ENCODE measurements at places on chromosomes 12 and 14.

DNA sequence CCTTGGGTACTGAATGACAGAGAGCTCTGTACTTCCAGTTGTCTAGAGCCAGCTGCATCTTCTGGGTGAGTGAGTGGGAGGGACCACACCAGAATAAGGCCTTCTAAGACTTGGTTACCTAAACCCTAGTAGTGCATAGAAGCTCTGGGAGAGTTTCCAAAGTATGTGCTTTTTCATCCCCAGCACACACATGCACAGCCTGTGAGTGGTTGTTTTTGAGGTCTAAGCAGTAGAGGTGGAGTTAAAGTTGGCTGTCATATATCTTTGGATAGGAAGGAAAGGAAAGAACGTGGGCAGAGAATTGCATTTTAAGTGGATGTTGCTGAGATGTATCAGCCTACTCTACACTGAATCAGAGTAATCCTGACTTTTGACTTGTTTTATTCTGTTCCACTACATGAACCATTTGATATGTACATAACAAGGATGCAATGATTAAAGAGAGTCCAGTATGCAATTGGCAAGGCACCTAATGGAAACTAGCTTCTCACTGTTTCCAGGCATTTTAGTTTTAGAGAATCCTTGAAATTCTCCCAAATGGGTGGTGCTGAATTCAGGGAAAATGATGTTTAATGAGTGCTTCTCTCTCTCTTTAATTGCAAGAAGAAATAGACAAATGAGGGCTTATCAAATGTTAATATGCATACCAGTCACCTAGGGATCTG is 51.8 kb upstream of the PRICKLE1 start:
- no peak for DNase-seq

- DNase-seq, result no peak
Measured at GRCh38 chr12:124593176-124593575, 25.8 kb upstream of the NCOR2 start.

DNA sequence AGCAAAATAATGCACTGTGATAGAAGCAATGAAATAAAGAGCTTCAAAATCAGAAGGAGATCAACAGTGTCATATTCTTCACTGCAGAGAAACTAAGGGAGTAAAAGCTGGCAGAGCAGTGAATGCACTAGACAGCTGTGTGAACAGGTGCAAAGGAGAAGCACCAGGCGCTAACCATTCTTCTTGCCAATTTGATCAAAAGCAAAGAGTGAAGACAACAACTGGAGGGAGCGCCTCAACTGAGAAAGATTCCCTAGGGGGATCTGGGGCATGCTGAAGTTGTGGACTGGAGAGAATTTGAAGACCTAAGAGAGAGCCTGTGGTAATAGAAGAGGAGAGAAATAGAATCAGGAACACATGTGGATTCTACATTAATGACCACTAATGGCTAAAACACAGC is 50.4 kb upstream of the OVCH1 start:
- DNase-seq, result no peak

DNA sequence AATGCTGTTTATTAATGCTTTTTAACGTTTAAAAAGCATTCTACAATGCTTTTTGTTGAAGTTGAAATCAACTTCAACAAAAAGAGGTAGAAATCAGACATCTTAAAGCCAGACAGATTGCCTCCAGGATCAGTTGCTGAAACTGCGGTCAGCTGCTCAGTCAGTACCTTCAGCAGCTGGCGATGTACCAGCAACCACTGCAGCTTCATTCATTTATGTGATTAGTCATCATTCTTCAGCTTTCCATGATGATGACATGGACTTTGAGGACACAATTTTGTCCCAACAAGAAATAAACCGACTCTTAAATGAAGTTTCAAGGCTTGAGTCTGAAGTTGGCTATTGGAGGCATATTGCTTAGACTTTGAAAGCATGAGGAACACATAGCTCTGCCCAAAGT is 31.5 kb upstream of the NUAK1 start:
- DNase-seq, result no peak

DNA sequence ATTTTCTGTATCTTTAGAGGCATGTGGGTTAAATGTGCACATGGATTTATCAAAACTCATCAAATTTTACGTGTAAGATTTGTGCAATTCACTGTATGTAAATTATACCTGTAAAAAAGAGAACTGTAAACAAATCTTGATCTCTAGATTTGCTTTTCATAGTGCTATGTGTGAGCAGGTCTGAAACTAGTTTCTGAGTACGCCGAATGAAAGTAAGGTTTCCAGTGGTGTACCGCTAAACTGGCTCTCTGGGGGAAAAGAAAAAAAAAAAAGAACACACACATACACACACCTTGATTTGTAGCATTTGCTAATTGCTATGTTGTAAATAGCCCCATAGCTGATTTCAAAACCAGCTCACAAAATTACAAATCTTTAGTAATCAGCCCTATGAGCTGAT is 8.6 kb upstream of the SLC41A2 start:
- DNase-seq, result no peak

- DNase-seq, result no peak
Measured at GRCh38 chr14:85572845-85573244, 42.9 kb downstream of the FLRT2 start.

GRCh38 chr14:55781046-55781445 is 201.0 kb downstream of the KTN1 start:
- DNase-seq, result no peak

- no peak for DNase-seq
Measured at GRCh38 chr12:59055204-59055860, 135.0 kb upstream of the LRIG3 start.

GRCh38 chr12:4736091-4736490 is 15.9 kb downstream of the GALNT8 start:
- no peak for DNase-seq

DNA sequence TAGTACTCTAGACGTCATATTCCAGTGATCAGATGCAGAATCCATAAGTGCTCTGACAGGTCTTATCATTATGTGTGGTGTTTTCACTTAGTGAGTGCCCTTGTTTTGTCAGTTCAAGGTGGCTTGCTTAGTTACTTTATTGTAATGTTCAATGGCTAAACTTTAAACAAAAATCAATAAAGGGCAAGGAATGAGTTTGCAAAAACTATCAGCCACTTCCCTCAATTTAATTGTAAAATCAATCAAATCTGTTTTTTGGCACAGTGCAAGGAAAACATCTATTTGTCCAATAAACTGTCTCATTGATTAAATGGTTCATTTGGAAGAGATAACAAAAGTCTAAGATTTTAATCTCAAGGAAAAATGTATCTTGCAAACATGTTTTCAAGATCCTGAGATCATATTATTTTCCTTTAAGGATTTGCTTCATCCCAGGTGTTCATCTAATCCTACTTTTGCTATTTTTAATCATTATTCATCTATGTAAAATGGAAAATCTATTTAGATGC is 59.6 kb upstream of the EEA1 start:
- DNase-seq, result no peak

GRCh38 chr14:78254911-78255461 is 84.8 kb downstream of the NRXN3 start:
- DNase-seq, result peak; percentile 21

DNA sequence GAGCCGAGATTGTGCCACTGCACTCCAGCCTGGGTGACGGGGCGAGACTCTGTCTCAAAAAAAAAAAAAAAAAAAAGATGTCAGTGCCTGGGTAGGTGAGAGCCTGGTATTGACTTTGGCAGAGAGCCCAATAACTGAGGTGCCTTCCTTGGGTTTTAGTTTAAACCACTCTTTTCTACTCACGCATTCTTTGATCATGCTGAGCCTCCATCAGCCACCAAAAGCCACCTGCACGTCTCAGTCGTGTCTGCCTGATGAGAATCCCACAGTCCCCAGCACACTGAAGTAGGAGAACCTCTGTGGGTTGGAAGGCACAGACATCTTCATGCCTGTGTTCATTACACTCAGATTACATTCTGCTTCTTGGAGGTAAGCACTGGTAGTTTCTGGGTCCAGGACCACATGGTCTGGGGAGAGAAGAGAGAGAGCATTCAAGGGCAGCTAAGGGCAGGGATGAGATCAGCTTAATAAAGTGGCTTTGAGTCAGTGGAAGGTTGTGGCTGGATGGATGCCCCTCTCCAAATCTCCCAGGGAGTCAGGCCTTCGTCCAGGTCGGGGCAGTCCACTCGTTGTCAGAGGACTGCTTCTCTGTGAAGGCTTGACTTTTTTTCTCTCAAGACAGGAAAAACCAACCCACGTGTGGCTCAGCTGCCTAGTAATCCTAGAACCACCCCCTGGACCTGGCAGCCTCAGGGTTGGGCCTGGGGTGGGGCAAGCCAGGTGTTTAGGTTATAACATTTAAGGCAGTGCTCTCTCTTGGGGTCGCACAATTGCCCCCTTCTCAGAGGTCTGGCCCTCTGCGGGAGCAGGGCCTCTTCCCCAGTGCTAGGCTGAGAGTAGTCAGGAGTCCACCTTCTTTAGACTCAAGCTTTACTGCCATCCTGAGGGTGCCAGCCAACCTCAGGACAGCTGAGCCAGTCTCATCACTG is 32.6 kb upstream of the MAX start:
- DNase-seq, result no peak

DNA sequence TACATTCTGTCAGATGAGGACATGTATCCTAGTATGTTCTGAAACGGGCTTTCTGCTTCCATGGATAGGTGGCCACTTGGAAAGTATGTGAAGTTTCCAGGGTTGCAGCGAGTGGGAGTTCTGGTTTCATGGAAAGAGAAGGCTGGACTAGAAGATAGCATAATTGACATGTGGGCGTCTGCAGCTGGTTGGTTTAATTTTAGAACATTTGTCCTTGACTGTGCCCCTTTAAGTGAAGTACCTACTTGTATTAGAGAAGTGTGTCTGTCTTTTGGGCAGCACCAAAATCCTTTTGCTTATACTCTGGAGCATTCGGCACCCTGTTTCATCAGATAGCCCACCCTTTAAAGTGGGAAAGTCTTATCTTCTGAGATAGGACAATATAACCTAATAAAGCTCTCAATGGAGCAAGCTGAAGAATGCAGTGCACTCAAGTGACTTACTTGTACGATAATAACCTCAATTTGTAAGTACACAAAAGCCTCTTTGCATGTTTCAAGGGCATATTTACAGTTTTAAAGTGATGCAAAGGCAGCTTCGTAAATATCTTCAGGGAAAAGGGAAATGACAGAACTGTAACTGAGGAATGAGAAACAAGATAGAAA is 35.2 kb downstream of the NTN4 start:
- DNase-seq, result no peak

GRCh38 chr14:71437870-71438269 is 494.4 kb upstream of the RGS6 start:
- no peak for DNase-seq

- DNase-seq, result no peak
Measured at GRCh38 chr12:77842430-77842829, 11.7 kb downstream of the NAV3 start.

GRCh38 chr12:124613151-124613585 is 45.8 kb upstream of the NCOR2 start:
- no peak for DNase-seq

GRCh38 chr12:57626921-57627445 is 6.0 kb downstream of the B4GALNT1 start:
- DNase-seq, result no peak

GRCh38 chr12:132364348-132364902 is 35.0 kb upstream of the GALNT9 start:
- DNase-seq, result no peak

DNA sequence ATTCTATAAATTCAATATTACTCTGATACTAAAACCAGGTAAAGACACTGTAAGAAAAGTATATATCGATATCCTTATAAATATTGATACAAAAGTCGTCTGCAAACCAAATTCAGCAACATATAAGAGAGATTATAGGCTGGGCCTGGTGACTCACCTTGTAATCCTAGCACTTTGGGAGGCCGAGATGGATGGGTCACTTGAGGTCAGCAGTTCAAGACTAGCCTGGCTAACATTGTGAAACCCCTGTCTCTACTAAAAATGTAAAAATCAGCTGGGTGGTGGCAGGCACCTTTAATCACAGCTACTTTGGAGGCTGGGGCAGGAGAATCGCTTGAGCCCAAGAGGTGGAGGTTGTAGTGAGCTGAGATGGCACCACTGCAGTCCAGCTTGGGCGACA is 13.5 kb upstream of the TUBA1C start:
- DNase-seq, result no peak

GRCh38 chr14:90924621-90925340 is 108.6 kb upstream of the TTC7B start:
- DNase-seq, result no peak

Measured in activated CD8-positive, alpha-beta T cell treated with anti-CD3 and anti-CD28 coated beads, Interleukin-2, amount 10 ng/mL, durations not matched to agents 7 days and 5 days (primary cell).